Stimulated activated CD8-positive, alpha-beta memory T cell treated with anti-CD3 and anti-CD28 coated beads, Interleukin-2, amount 100 ng/mL, for 1 hour (primary cell): ENCODE measurements at places on chromosomes 13 and 19.

DNA sequence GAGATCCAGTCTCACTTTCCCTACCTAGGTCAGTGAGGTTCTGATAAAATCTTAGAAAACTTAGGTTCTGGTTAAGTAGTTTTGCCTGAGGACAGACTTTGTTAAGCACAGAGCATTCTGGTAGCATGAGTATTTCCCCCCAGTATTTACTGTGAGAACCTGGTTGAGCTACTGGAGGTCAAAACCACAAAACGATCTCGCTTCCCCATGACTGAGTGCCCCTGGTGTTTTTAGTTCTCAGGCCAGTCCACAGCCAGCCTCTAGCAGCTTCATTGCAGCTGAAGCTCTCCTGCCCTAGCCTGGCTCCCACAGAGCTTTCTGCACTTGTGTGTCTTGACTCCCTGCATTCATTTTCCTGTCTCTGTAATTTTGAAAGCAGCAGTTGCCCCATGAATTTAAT is 1138.2 kb downstream of the UQCRFS1 start:
- no peak for DNase-seq

DNA sequence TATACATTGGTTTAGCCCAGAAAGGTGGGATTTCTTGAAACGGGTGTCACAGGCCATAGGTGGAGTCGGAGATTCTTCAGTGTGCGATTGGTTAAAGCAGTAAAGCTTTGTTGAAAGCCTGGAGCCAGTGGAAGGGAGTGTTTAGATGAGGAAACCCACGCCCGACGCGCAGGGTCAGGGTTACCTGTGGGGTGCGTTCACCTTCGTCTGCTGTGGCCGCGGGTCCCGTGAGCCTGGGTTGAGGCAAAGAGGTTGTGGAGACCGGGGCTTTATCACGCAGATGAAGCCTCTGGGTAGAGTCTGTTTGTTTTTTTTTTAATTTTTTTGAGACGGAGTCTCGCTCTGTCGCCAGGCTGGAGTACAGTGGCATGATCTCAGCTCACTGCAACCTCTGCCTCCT is 30.4 kb downstream of the ATP11A start:
- DNase-seq = no peak

DNA sequence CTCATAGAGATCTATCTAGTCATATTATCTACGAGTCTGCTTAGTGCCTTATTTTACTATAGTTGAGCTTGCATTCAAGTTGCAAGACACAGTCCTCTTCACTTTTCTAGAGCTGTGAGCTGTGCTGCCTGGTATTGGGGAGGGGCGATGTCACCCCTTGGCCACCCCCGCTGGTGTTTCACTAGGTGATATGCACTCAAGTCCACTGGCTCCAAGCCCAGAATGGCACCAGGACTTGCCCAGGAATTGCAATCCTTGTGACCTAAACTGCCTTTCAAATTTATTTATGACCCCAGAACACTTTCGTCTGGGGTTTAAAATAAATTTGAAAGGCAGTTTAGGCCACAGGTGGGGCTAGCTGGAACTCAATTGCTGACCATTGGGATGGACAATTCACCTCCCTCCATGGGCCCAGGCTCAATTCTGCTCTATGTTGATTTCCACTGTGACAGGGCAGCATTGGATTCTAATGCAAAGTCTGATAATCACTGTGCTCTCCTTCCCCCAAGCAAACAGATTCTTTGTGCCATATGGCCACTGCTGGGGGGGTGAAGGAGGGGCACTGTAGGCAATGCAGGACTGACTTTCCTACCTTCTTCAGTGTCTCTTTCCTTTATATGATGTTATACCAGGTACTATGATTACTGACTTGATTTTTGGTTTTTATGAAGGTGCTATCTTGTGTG is 1244.2 kb upstream of the MIR17HG start:
- DNase-seq = no peak

DNA sequence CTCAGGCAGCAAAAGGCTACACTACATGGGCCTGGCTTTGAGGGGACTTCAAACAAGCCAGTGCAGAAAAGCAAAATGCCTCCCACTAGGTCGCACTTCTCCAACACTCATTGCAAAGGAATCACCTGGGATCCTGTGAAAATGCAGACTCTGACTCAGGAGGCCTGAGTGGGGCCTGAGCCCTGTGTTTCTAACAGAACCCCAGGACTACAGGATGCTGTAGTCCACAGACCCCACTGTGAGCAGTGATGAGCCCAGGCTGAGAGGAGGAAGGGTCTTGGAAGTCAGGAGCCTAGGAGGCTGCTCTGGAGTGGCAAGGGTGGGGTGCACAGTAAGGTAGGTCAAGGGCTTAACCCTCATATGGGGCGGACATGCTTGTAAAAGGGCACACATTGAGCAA is 46.7 kb upstream of the SERP2 start:
- DNase-seq = no peak

DNA sequence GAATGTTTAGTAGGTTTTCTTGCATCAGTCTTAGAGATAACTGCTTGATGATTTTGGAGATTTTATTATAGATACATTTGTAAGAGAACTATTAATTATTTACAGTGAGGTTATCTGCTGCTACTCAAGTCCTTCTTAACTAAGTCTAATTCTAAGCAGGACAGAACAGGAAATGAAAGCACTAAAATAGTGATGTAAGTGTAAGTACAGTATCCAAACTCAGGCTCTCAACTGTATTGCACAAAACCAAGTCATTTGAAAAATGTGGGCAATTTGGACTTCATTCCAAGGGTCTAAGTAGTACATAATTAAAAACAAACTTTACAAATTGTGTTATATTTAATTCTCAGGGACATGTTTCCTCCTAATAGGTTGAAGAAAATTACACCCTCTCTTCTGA is 417.1 kb downstream of the ITGBL1 start:
- DNase-seq = no peak

GRCh38 chr19:5897189-5897969 is 6.2 kb downstream of the NDUFA11 start:
- no peak for DNase-seq

DNA sequence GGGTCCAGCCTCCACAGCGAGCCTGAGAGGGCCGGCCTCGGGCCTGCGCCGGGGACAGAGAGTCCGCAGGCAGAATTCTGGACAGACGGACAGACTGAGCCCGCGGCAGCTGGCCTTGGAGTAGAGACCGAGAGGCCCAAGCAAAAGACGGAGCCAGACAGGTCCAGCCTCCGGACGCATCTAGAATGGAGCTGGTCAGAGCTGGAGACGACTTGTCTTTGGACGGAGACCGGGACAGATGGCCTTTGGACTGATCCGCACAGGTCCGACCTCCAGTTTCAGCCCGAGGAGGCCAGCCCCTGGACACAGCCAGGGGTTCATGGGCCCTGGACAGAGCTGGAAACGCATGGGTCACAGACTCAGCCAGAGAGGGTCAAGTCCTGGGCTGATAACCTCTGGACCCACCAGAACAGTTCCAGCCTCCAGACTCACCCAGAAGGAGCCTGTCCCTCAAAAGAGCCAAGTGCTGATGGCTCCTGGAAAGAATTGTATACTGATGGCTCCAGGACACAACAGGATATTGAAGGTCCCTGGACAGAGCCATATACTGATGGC is 490 bp downstream of the ITPKC start:
- no peak for DNase-seq
